ENCODE measurements at places on chromosomes 11 and 22.

GRCh38 chr11:67401495-67402191 is at the start of gene PPP1CA:
PPP1CA (minus strand) TSS chr11:67401858; CDS start chr11:67401782, 76 bp downstream.
- peak; percentile 91 for DNase-seq

GRCh38 chr22:42791721-42792452 is 65.2 kb downstream of the ARFGAP3 start:
- no peak for DNase-seq

- no peak for DNase-seq
These were observed 71.5 kb downstream of the FBLN1 start for GRCh38 chr22:45574069-45574703.

DNA sequence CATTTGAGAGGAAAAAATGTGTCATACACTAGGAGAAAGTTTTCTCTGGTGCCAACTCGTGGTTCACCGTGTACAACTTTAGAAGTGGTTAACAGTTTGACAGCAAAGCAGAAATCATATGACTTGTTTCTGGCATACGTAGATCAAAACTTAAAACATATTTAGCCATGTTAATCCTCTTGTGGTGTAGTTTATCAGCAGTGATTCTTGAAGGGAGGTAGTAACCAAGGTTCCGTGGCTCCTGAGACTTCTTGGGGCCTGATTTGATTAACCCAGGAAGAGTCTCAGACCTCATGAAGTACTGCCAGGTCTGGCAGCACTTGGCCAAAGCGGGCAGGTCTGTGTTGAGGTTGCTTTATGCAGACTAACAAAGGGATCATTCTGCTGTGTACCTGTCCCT is 40.5 kb downstream of the SREBF2 start:
- no peak for DNase-seq

DNA sequence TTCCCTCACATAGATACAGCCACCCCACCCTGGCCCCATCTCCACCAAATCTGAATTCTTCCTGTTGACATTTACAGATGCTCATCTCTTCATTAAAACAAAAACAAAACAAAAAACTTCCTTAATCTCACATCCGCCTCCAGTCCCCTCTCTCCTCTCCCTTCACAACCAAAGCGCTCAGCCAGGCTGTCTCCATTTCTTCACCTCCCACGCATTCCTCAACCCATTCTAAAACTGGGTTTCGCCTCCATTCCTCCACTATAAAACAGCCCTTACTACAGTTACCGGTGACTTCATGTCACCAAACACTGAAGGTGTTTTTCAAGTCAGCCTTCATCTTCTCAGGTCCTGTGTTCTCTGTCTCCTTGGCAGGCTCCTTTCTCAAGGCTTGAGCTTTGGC is 9.6 kb downstream of the BACE1-AS start:
- DNase-seq, result no peak

DNA sequence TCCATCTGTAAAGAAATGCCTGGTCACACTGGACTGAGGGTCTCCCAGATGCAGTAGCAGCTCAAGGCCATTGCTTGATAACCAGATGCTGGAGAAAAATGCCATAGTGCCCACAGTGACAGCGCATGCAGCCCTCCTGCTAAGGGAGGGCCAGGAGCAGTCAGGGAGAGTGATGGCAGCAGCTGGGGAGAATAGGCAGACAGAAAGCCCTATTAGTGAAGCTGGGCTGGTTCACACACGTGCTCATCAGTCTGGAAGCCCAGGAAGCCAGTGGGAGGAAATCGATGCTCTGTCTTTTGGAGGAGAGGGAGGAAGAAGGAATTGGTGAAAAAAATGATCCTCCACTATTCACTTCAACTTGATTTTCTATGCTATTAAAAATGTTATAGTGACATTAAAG is 82.9 kb downstream of the OSBP2 start:
- no peak for DNase-seq

DNA sequence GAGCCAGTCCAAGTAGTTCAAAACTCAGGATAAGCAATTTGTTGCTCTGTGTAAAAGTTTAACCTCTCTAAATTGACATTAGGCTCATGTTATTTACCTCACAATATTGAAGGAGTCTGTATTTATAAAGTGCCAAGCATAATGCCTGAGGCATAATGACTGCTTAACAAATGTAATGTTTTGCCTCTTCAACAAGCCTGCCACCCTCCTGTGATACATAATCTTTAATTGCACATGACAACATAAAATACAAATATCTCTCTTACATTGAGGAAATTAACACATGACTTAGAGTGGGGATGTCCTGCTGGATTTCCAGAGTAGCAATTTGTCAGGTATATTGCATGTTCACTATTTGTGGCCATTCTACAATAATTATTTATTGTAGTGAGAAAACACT is 469.2 kb upstream of the ANO5 start:
- DNase-seq, result no peak
